Common myeloid progenitor, CD34-positive (primary cell): ENCODE measurements at places on chromosomes 6 and 20.

DNA sequence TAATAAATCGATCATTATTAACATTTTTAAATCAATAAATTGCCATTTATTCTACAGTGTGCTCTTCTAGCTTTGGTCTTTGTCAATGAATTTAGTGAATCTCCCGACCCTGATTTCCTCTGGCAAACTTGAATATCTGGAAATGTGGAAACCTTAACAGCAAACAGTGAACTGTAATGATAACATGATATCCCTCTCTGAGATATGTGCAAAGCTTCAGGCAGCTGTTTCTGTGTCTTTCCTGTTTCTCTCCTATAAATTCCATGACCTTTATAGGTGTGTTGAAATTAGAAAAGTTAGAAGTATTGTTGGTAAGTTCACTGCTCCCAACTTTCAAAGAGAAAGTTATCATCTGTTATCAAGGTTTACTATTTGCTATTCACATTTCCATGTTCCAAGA is 218.8 kb upstream of the RNF217 start:
- DNase-seq = no peak

DNA sequence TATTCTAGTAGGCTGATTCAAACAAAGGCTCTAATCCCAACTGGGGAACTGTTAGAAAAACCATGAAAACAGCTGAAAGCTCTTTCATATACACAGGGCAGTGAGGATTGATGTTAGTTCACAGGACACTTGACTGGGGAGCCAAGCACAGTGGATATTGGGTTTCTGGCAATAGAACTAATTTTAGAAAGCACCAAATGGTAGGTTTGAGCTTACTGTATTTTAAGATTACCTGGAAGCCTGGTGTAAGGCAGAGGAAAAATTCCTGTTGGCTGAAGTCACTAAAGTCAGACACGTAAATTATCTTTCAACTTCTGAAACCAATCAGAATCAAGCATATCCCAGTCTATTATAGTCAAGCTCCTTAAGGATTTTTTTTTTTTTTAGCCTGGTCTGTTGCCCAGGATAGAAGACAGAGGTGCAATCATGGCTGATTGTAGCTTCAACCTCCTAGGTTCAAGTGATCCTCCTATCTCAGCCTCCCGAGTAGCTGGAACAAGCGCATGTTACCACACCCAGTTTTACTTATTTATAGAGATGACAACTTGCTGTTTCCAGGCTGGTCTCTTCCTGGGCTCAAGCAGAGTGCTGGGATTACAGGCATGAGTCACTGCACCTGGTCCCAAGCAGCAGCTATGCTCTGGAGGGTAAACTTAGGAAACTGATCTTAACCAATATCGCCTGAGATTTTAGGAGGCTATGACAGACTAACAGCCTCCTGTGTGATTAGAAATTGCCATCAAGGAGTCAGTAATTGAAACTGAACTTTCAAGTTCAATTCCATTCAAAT is 32.5 kb upstream of the SYNCRIP start:
- DNase-seq = no peak

DNA sequence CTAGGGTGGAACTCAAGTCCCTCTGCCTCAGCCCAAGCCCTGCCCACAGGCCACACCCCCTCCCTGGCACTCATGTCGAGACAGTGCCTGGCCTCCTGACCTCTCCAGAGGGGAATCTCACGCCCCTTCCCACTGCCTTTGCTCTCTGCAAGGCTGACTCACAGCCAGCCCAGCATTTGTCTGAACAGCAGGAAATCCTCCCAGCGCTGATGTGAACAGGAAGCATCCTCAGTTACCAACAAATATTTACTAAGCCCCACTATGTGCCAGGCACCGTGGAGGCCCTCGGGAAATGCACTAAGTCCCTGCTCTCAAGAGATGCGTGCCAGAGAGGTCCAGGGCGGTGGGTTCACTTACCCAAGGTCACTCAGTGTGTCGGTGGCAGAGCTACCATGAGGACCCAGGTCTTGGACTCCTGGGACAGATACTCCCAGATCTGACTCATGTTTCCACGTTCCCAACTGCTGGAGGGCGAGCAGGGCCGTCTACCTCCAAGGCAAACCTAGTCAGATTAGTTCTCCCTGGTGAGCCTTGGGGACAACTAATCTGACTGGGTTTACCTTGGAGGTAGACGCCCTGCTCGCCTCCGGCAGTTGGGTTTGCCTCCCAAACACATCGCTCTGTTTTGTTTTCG is 7.8 kb downstream of the ADA start:
- DNase-seq = peak; percentile 64

GRCh38 chr6:42158011-42158410 is 15.2 kb upstream of the GUCA1A start:
- no peak for DNase-seq

GRCh38 chr6:132300323-132300949 is 100.8 kb downstream of the MOXD1 start:
- peak; percentile 71 for DNase-seq
